ENCODE measurements at places on chromosomes 4 and X. TPM values are rescaled to one million over a fixed set of nuclear protein-coding genes. Genes with fewer than 3 reads are reported as not detected.

MAGIX gene
- 2.2 TPM for total RNA-seq

LRIT3 gene
- 0.18 TPM for total RNA-seq

ESX1 gene
- total RNA-seq, result 5.1 TPM

AVPR2 gene
- total RNA-seq, result not detected

CLDN22 gene
- not detected for total RNA-seq

POLN gene
- 0.77 TPM for total RNA-seq

PRR32 gene
- not detected for total RNA-seq

FAM47E gene
- total RNA-seq, result 2.9 TPM

FAM236B gene
- total RNA-seq, result not detected

RXFP1 gene
- total RNA-seq, result not detected

OPRPN gene
- total RNA-seq, result not detected

FGF13 gene
- total RNA-seq, result 17.2 TPM

DNAAF6 gene
- total RNA-seq, result not detected

IL15 gene
- total RNA-seq, result 0.23 TPM

SMIM43 gene
- 0.27 TPM for total RNA-seq

RADX gene
- 14.2 TPM for total RNA-seq

ADH6 gene
- 1.1 TPM for total RNA-seq

ZMAT1 gene
- 0.41 TPM for total RNA-seq

ABCD1 gene
- total RNA-seq, result 4.5 TPM

CTBP1 gene
- 167 TPM for total RNA-seq

RP2 gene
- total RNA-seq, result 15.2 TPM

CT45A3 gene
- total RNA-seq, result not detected

STAP1 gene
- total RNA-seq, result not detected

LRAT gene
- total RNA-seq, result not detected

CACNA1F gene
- total RNA-seq, result not detected

ADH5 gene
- 130 TPM for total RNA-seq
